ENCODE measurements at places on chromosomes 2 and 18.
A peak's percentile ranks its signal among the peaks of the same experiment; 100 is the strongest.

DNA sequence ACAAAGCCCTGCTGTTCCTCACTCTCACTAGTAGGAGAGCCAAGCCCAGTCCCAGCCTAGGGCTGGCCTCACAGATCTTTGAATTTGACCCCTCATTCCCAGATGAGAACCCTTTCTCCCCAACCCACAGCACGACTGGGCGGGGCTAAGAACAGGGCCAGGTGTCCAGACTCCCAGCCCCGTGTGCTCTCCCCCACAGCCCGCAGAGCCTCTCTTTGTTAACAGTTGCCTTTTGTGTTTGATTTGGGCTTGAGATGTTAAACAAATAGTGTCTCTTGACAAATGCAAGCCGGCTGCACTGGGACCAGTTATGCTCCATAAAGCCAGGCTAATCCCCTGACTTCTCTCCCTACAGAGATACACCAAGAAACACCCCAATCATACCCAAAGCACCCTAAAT lies 4.7 kb upstream of the KCNK3 start:
- no peak for DNase-seq

- DNase-seq, result no peak
Measured at GRCh38 chr2:34737146-34737545, 1138.0 kb upstream of the FAM98A start.

DNA sequence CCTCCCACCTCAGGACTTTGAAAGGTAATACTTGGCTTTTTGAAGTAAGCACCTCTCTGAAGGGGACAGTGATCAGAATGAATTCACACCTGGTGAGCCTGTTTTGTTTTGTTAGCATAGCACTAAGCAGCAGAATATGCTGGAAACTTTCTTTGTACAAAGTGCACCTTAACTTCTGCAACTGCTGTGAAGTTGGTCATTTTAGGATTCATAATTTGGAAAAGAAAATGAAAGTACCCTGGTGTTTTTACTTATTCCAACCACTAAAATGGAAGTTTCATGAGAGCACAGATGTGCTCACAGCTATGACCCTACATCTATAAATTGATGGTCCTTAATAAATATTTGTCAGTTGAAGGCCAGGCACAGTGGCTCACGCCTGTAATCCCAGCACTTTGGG lies 257.8 kb upstream of the STON1 start:
- DNase-seq, result no peak

GRCh38 chr2:183035298-183035953 lies 2.8 kb downstream of the NCKAP1 start:
- DNase-seq, result no peak

DNA sequence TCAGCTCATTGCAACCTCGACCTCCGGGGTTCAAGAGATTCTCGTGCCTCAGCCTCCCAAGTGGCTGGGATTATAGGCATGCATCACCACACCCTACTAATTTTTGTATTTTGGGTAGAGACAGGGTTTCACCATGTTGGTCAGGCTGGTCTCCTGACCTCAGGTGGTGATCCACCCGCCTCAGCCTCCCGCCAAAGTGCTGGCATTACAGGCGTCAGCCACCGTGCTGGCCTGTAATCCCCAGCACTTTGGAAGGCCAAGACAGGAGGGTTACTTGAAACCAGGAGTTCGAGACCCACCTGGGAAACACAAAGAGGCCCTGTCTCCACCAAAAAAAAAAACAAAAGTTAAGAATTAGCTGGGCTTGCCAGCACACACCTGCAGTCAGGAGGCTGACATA lies 18.5 kb downstream of the USP34 start:
- DNase-seq, result no peak

- no peak for DNase-seq
Measured at GRCh38 chr18:21714474-21714873, 9.9 kb upstream of the ABHD3 start.

DNA sequence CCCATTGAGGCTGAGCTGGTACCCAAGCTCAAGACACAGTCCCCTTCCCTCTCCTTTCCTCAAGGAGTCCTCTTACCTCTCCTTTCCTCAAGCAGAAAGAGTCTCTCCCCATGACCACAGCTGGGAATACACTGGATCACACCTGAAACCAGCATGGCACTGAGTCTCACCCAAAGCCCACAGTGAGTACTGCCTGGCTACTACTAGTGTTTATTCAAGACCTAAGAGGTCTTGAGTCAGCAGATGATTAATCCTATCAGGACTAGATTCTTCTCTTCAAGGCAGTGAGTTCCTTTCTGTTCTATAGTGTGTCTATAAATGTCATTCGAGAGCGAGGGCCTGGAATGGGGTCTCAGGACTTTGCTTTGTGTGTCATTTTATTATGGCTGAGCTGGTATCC lies 111.4 kb downstream of the METTL4 start:
- no peak for DNase-seq

- DNase-seq, result no peak
Measured at GRCh38 chr2:43161650-43162510, 64.5 kb downstream of the ZFP36L2 start.

- no peak for DNase-seq
Measured at GRCh38 chr18:46424898-46425297, 232.1 kb downstream of the LOXHD1 start.

- DNase-seq, result no peak
Measured at GRCh38 chr2:169066897-169067296, 2.5 kb upstream of the DHRS9 start.

GRCh38 chr2:32442020-32442467 lies 85.2 kb downstream of the BIRC6 start:
- no peak for DNase-seq

- DNase-seq, result no peak
Measured at GRCh38 chr2:30282081-30282480, 50.7 kb downstream of the LBH start.

DNA sequence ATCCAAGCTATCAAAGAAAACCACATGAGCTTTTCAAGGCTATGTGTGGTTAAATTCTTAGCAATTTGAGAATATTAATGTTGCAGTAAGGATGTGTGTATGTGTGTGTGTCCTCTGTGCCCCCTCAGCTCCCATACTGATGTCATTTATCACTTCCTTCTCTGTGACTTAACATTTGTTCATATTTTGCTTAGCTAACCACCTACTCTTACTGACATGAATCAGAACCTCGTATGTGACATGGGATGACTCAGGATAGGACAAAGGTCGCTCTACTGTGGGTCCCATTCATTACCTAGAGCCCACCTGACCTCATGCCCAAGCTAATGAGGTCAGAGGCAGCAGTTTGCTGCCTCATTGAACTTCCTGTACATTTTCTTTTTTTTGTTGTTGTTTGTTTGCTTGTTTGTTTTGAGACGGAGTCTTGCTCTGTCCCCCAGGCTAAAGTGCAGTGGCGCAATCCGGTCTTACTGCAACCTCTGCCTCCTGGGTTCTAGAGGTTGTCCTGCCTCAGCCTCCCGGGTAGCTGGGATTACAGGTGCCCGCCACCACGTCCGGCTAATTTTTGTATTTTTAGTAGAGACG lies 36.3 kb downstream of the MOGAT1 start:
- no peak for DNase-seq

DNA sequence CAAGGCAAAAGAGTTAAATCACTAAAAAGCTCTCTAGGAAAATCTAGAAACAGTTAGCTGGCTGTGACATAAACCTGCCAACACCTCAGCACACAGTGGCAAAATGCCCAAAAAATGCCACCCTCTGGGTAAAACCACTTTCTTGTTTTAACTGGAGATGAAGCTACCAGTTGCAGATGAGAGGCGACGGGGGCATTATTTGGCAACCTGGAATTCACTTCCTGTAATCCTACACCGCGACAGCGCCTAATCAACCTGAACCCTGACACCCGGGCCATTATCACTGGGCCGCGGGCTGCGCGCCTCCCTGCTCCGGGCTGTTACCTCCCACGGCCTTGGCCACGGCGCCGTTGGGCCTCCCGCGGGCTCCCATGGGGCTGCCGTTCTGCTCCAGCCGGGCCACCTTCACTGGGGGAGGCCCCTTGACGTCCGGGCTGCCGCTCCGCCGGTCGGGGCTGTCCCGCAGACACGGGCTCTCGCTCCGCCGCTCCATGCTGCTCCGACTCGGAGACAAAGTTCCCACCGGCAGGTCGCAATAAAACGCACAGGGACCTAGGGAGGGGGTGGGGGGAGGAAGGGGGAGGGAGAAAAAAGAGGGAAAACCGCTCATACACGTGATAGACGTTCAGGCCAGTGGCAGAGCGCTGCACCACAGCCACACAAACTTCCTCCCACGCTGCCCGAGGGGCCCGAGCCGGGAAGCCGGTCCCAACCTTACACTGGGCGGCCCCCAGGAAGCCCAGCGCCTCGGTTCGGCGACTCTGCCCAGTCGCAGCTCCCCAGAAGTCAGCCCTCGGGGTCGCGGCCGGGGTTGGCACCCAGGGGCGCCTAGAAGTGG lies 2.0 kb downstream of the SATB2 start:
- no peak for DNase-seq

DNA sequence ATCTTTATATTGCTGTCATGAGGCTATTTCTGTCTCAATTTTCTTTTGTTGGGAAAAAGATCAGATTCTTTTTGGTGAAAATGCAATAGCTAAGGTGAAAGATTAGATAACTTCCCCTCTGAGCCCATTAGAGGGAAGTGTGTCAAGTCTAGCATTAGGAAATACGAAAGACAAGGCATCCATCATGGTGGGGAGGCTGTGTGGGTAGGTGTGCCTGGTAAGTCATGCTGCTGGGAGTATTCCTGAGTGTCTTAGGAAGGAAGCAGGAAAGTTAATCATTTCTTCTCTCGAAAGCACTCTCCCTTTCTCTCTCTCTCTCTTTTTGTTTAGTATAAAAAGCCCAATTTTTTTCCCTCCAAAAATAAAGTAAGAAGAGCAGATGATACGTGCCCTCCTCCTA lies 780.2 kb upstream of the FSHR start:
- no peak for DNase-seq

DNA sequence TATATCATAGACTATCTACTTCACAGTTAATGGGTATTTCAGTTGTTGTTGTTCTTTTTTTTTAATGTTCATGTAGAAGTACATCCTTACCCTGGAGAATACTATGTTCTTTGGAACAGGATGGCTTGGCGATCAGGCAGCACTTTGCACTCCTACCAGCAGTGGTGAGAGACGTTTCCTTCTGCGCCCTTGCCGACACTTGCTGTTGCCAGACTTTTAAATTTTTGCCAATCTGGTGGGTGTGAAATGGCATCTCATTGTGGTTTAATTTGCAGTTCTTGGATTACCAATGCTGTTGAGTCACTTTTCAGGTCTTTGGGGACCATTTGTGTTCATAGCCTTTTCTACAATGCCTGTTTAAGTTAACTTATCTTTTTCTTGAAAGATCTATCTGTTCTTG lies 197.3 kb downstream of the SH3RF3 start:
- no peak for DNase-seq

DNA sequence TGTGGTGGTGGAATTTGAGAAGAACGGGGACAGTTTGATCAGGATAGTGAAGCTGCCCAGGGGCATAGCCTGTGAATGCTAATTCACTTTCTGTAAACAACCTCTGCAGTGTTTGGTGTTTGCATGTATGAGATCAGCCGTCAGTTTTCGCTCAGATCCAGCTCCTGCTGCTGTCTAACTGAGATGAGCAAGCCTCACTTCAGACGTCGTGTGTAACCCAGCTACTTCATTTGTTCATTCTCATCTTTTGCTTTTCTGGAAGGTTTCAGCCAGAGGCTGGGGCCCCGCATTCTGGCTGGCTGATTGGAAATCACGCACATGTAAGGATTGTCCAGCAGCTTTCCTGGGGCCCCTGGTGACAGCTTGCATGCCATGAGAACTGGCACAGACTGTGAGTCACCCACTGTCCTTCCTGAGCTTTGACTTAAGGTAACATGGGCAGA lies 48.9 kb downstream of the LDLRAD4 start:
- DNase-seq, result no peak

GRCh38 chr2:148967578-148967977 lies 70.9 kb upstream of the LYPD6B start:
- no peak for DNase-seq

- peak; percentile 70 for DNase-seq
Measured at GRCh38 chr2:96163768-96164429, 18.7 kb upstream of the DUSP2 start.

GRCh38 chr2:117179405-117179804 lies 635.1 kb upstream of the DDX18 start:
- DNase-seq, result no peak

DNA sequence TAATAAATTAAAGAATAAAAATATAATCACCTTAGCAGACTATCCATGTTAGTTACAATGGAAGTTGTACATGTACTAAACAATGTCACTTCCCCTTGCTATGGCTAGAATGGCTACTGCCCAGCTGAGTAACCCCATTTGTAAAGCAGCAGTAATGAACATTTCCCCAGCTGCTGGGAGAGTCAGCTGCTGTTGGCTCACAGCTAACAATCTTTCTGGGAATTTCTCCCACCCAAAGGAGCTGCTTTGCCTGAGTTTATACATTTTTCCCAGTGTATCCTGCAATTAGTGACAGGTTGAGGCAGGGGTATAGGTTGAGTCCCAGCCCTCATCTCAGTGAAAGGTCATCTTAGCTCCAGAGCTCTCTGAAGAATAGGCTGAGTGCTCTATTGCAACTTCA lies 665.6 kb upstream of the KLHL29 start:
- no peak for DNase-seq

GRCh38 chr2:11227595-11227994 lies 72.3 kb downstream of the SLC66A3 start:
- DNase-seq, result no peak

DNA sequence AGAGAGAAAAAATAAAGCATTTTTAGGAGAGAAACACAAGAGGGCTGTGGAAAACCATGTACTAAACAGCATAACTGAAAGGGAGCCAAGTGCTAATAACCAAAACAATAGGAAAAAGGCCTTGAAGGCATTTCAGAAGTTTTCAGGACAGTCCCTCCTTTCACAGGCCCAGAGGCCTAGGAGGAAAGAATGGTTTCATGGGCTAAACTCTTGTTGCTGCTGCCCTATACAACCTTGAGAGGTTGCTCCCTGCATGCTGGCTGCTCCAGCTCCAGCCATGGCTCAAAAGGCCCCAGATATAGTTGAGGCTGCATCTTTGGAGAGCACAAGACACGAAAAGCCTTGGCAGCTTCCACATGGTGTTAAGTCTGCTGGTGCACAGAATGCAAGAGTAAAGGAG lies 267.4 kb upstream of the LRP1B start:
- DNase-seq, result no peak

All from activated CD4-positive, alpha-beta T cell treated with anti-CD3 and anti-CD28 coated beads for 24 hours (primary cell).